Right cardiac atrium (tissue), 5 donors: ENCODE measurements at places on chromosomes 4 and X. TPM values are rescaled to one million over a fixed set of nuclear protein-coding genes. Genes with fewer than 3 reads are reported as not detected.

Gene SSX4
- total RNA-seq, result not detected

Gene DCHS2
- total RNA-seq, result not detected

Gene ITM2A
- 174 TPM for total RNA-seq

Gene ADAM29
- not detected for total RNA-seq

- DNase-seq, result peak; percentile 67
Measured at GRCh38 chrX:154734061-154734781, 16.7 kb downstream of the GAB3 start.

GRCh38 chr4:127012549-127012948 is 620.2 kb upstream of the INTU start:
- DNase-seq, result no peak

DNA sequence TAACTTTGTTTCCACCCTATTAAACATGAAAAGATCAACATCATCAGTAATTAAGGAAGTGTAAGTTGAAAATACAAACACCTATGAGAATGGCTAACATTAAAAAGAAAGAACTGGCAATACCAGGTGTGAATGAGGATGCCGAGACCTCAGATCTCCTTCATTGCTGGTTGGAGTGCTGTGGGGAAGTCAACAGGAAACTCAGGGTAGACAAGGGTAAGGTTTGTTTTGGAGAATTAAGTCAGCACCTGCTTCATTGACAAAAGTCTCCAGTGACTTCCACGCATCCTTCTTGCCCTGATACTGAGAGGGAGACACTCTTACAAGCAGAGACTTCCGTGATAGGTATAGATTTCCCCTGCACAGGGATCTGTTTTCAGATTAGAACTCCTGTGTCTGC is 106.1 kb downstream of the IRF2 start:
- no peak for DNase-seq

GRCh38 chrX:71298119-71298518 is 3.4 kb upstream of the ITGB1BP2 start:
- DNase-seq, result no peak

- DNase-seq, result no peak
Measured at GRCh38 chrX:150736475-150736874, 43.3 kb downstream of the MTMR1 start.

DNA sequence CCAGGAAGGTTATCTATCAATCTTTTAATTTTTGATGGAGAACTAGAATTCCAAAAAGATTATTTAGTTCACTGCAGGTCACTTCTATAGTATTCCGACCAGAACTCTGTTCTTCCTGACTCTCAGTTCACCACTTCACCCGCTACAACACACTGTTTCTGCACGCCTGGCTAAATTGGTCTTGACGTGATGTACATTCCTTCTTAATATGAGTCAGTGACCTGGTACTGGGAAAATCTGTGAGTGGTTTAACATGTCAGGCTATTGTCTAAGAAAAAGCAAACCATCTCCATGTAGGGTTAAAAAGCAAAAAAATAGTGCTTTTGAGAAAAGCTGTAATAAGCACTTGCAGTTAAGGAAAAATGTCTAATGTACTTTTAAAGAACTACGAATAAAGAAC is 120.4 kb downstream of the NDST3 start:
- no peak for DNase-seq

- DNase-seq, result peak; percentile 79
Measured at GRCh38 chrX:49884290-49884862, 5.1 kb downstream of the USP27X start.

- DNase-seq, result peak; percentile 50
Measured at GRCh38 chr4:184444953-184445309, 29.4 kb downstream of the IRF2 start.

DNA sequence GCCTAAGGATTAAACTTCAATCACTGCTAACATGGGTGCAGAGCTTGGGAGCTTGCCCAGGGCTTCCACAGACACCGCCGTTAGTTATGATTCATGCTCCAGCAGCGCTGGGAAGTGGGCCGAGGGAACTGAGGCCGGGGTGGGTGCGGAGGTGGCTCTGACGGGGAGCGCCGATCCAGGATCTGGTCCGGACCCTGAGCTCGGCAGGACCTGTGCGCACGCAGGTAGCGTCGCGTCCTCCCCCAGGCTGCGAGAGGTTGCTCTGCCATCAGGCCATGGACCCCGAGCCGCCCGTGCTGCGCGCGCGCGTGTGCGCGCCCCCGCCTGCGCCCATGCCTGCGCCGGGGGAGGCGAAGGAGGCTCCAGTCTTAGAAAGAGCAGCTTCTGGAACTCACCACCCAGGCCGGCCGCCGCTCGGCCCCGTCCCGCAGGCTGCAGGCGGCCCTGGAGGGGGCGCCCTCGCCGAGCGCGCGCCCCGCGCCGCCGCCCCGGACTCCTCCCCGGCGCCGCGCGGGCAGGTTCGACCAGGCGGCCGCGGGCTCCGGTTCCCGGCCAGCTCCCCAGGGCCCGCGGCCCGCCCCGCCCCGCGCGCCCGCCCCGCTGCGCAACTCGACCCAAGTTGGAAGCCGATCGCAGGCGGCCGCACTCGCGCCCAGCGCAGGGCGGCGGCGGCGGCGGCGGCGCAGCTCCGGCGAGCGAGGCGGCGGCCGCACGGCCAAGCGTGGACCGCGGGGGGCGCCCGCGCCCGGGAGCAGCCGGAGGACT is 732 bp upstream of the ADRA2C start:
- DNase-seq, result peak; percentile 61

DNA sequence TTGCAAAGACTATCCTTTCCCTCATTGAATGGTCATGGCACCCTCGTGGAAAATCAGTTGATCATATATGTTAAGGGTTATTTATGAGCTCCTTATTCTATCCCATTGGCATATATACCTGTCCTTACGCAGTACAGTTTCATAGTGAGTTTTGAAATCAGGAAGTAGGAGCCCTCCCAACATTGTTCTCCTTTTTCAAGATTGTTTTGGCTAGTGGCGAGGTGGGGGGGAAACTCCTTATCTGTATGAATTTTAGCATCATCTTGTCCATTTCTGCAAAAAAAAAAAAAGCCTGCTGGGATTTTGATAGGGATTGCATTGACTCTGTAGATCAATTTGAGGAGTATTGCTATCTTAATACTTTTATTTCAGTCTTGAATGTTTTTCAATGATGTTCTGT is 2.5 kb upstream of the USP9X start:
- no peak for DNase-seq

DNA sequence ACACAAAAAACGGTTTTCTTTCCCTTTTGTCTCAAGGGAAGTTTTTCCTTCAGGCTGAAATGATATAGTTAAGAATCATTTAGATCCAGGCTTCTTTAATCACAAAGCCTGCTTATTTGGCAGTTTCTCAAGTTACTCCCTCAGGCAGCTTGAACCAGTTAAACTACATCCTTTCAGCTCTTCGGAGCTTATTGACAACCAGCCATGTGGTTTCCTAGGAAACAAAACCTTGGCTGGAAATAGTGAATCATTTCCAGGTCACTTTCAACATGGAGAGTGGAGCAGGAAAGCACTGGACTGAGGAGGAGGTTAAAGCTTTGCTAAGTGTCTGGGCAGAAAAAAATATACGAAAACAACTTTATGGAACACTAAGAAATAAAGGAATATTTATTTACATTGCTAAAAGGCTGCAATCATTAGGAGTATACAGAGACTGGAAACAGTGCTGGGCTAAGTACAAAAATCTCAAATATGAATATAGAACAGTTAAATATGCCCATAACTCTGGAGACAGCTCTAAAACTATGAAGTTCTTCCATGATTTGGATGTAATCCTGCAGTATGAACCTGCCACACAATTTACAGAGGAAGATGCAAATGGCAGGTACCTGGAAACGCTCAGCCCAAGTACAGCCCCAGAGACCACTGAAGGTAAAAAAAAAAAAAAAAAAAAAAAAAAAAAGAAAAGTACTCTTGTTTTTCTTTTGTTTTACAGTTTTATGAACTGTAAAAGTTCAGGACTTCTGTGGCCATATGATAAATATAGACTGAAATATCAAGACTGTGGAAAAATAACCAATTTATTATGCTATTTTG is 23.2 kb upstream of the AASDH start:
- DNase-seq, result no peak

- DNase-seq, result no peak
Measured at GRCh38 chr4:7294176-7294756, 101.9 kb downstream of the SORCS2 start.

- no peak for DNase-seq
Measured at GRCh38 chr4:184032091-184032490, 127.0 kb downstream of the STOX2 start.

DNA sequence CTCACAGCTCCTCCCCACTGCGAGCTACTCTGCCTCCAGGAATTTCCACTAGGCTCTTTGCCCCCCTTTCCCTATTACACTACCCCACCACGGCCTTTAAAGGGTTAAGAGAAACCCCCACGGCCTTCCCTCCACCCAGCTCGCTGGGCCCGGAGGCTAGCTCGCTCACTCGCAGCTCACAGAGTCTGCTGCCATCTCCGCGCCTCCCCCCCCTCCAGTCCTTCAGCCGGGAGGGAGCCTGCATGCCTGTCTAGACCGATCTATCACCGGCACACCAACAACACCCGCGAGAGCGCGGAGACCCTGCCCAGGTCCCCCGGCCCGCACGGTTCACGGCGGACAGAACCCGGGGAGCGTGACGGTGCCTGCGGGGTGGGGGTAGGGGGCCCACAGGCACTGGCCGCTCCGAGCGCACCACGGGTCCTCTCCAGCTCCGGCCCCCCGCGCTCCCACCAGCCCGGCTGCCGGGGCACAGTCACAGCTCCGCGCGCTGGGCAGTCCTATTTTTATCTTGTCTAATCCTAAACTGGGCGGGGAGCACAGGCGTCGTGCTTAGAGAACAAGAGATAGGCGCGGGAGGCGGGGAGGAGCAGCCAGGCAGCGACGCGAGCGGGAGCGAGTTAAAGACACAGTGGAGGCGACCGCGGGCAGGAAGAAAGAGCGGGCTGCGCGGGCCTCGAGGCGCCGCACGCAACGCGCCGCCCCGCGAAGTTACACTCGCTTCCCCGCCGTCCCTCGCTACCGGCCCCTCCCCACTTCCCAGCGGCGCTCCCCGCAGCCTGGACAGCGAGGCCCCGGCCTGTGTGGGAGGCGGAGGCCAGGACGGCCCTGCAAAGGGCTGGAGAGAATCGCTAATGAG is 3.5 kb downstream of the BCOR start:
- DNase-seq, result peak; percentile 63

DNA sequence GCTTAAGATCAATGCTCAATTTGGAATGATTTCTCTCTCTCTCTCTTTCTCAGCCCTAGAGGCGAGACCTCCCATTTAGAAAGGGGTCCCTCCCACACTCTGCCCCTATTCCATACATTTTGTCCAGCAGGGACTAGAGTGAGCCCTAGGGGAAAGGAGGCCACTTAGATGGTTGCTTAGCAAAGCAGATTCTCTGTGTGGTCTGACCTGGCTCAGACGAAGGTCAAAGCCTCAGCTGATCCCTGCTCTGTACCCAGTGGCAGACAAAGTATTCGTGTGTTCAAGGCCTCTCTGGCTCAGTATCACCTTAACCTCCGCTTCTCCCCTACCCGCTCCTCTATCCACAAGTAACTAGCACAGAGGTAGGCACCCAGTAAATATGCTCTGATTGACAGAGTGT is 78.4 kb downstream of the HPRT1 start:
- no peak for DNase-seq

DNA sequence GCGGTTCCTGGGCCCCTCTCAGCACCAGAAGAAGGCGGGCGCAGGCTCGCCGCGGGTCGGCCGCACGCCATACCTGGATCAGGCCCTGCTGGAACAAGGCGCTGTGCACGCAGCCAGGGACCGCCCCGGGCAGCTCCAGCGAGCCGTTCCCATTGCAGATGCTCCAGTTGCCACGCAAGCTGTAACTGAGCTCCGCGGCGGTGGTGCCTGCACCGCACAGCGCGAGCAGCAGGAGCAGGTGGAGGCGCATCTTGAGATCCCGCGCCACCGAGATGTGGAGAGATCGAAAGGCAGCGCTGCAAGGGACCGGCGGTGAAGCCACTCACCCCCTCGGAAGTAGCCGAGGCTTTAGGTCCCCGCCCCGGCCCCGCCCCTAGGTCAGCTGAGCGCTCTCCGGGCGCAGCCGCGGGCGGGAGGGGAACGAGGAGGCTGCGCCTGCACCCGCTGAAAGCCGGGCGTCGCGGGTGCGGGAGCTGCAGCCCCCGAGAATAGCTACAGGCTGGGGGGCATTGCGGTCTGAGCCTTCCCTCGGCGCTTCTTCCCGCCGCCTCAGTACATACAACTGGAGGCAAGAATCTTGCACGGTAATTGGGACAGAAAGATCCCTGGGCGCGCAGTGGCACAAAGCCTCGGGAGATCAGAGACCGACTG is at the start of gene MANBA:
TSS of gene MANBA (minus strand) at position 324 of the 651 bp plus-strand sequence. CDS start at position 250, 74 bp downstream.
- DNase-seq, result peak; percentile 86

- DNase-seq, result peak; percentile 84
Measured at GRCh38 chr4:124936427-124936826, 223.9 kb upstream of the ANKRD50 start.

DNA sequence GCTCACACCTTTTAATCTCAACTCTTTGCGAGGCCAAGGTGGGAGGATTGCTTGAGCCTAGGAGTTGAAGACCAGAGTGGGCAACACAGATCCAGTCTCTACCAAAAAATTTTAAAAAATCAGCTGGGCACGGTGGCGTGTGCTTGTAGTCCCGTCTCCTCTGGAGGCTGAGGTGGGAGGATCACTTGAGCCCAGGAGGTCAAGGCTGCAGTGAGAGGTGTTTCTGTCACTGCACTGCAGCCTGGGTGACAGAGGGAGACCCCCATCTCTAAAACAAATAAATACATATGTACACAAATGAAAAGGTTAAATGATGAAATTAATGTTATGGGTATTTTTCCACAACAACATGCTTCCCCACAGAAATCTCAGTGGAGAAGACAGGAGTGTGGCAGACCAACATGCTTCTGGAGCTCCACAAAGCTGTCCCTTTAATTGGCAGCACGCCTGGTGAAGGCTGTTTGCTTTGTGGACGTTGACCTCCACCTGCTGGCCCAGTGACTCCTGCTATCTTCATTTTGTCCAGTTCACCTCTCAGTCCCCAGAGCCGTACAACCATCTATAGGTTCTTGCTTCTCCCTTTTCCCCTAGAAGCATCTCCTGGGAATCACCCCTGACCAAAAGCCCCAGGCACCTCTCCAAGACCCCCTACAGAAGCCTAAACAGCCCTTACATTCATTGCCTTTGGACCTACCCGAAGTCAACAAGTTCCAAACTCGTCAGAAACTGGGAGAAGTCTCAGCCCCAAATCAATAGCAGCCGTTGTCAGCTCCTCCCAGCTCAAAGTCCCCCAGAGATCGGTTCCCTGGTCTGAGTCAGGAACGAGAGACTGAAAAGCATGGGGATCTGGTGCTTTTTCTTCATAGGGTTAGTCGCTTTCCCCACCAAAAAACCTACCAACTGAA is 36.4 kb upstream of the CD99 start:
- no peak for DNase-seq

DNA sequence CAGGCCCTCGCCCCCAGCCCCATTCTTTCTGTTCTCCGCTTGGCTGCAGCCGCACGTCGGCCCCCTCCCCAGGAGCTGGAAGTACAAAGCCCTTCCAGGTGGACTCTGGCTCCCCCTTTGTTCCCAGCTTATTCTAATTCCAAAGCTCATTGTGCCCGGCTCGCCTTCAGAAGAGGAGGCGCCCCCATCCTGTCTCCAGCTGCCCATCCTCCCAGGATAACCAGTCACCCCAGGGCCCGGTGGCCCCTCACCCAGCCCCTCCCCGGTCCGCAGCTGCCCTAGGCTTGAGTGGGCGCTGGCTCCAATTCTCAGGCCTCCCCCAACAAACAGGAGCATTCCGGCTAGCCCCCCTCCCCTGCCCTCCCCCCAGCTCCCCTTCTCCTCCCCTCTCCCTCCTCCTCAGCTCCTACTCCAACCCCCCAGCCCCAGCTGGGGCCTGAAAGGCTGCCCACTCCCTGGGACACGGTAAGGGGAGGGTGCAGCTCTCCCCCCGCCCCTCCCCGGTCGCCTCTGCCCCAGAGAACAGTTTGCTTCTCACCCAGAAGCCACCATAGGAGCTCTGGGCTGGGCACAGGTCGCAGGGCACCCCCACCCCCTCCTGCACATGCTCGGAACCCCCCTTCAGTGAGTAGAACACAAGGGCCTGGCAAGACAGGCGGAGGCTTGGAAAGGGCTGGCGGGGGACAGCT is 3.1 kb upstream of the SLC6A8 start:
- DNase-seq, result no peak
